ENCODE measurements at places on chromosomes 11 and 22.

- DNase-seq = peak; percentile 33
These were observed 625 bp downstream of the RFPL2 start for GRCh38 chr22:32204040-32204855.

DNA sequence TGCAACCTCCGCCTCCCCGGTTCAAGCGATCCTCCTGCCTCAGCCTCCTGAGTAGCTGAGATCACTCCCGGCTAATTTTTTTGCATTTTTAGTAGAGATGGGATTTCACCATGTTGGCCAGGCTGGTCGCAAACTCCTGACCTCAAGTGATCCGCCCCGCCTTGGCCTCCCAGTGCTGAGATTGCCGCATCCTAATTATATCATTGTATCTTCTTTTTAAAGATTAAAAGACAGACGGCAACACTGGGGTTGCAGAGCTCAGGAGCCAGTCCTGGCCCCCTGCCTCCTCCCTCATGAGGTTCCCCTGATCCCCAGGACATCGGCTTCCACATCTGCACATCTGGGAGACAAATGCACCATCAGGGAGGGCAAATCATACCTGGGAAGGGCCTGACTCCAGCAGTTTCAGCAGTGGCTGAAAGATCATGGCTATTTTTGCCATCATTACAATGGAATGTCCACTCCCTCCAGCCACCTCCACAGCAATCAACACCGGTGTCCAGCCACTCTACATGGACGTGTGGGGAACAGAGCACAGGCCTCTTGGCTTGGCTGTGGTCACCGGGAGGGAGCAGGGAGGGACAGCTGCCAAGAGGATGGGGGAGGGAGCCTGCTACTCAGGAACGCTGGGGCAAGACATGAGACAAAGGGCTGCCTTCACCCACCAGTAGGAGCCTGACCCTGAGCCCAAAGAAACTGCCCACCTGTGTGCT lies 9.2 kb upstream of the CELSR1 start:
- DNase-seq = no peak

DNA sequence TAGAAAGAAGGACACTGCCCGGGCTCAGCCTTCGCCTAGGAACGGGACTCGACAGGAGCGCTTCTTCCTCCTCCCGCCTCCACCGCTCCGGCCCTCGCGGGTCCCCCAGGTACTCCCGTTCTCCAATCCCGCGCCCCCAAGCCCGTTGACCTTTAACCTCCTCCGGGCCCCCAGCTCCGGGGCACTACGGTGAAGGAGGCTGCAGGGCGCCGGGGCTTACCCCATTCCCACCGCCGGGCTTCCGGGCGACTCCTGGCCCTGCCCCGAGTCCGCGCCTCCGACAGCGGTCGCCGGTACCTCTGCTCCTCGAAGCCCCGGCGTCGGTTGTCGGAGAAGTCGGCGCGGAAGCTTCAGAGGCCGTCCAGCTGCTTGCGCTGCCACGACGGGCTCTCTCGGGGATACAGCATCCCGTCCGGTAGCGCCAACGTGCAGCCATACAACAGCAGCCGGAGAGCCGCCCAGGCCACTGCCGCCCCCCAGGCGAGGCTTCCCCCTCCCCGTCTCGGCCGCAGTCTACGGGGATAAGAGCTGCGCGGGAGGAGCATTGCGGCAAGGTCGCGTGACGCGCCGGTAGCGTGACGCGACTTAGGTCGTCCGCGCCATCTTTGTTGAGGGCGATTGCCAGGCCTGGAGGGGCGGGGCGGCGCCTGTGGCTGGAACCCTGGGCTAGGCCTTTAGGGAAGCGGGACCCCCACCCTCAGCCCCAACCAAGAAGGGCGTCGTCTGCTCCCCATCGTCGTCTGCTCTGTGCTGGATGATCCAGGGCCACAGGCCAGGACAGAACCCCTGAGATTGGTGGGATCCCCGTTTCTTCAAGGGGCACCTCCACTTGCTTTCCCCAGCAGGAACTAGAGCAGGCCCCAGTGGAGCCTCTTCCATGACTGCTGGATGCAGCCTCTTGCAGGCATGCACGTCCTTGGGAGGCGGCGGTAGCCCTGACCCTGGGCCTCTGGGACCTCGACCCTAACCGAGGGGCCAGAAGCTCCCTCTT lies 26.3 kb downstream of the RGL4 start:
- peak; percentile 82 for DNase-seq

DNA sequence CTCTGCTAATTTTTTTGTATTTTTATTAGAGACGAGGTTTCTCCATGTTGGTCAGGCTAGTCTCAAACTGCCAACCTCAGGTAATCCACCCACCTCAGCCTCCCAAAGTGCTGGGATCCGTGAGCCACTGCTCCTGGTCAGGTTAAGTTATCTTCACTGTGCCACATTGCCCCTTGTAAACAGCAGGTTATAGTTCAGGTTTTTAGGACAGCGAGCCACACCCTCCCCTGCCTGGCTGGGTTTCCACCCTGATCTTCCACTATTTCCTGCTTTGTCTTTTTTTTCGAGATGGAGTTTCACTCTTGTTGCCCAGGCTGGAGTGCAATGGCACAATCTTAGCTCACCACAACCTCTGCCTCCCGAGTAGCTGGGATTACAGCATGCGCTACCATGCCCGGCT lies 16.1 kb downstream of the ACO2 start:
- DNase-seq = no peak

DNA sequence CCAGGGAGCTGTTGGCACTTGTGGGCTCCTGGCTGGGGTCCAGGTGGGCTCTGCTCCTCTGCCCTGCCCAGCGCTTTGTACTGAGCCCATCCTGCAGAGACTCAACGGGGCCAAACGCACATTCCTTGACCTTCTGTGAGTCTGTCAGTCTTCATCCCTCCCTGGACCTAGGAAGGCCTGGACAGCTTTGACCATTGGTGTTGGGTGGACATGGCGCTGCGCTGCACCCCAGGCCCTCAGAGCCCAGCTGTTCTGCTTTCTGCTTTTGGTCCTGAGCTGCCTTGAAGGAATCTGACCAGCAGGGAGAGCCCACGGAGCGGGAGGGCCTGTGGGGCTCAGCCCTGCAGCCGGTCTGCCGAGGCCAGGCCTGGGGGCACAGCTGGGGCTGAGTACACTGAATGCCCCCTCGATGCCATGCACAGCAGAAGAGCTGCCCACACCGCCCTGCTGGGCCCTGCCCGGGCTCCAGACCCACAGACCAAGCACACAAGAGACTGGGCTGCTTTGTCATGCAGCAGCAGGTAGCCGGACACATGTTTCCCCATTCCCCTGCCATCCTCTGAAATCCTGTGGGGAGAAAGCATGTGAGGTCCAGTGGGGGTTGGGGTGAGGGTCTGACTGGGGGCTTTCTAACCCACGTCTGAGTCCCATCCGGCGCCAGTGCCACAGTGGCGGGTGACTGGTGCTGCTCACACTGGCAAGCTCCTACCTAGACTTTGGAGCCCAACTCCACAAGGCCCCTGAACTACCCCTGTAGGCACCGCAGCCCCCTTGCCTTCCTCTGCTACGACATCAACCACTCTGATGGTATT lies 24.1 kb upstream of the CCDC188 start:
- DNase-seq = no peak

Measured in stimulated activated naive CD8-positive, alpha-beta T cell treated with anti-CD3 and anti-CD28 coated beads, Interleukin-15, amount 100 ng/mL, for 72 hours (primary cell).